ENCODE measurements at places on chromosomes 11 and 22.

GRCh38 chr22:49515475-49515874 lies 312.2 kb downstream of the BRD1 start:
- H3K4me3 ChIP-seq = no peak overlapping the region
- no peak overlapping the region for H3K27ac ChIP-seq
- no peaks in the 10 kb centered on the region for H3K27me3 ChIP-seq
- no peaks in the 10 kb centered on the region for H3K36me3 ChIP-seq

- no peak for DNase-seq
- no peak overlapping the region for H3K27ac ChIP-seq
- H3K27me3 ChIP-seq = no peaks in the 10 kb centered on the region
- H3K4me3 ChIP-seq = no peak overlapping the region
- peaks cover 66% of the 10 kb centered on the region for H3K4me1 ChIP-seq
Measured at GRCh38 chr11:73386546-73386945, 10.3 kb downstream of the RELT start.

DNA sequence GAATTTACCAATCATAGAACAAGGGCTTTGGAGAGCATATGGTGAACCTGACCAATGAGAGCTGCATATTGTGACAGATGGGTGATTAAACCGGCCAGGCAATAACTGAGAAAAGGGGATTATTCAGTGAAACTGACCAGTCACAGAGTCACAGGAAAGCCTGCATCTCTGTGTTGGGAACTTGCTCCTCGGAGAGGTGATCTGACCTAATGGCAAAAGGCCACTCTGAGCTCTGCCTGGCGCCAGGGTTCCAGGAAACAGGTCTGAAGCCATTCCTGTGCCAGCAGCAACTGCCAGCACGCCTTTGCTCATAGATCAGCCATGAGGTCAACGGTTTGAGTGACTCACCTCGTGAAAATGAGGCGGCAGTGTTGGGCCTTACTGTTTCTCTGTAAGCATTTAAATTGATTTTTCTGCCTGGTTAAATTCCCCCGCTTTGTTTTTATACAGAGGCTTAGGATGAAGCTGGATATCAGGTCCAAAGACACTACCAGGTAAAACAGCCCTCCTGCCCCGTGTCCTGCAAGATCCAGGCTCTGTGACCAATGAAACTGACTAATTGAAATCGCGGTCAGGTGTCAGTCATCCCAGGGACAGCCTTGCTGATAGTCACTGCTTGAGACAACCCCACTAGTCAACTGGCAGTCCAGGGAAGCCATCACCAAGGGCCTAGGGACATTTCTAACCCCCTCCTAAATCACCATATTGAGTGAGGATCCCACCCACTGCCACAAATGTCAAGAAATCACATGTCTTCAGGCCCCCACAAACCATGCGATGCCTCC lies 35.8 kb upstream of the MYOD1 start:
- H3K27ac ChIP-seq = no peak overlapping the region
- H3K4me3 ChIP-seq = no peak overlapping the region
- H3K4me1 ChIP-seq = no peaks in the 10 kb centered on the region

- no peak overlapping the region for H3K27ac ChIP-seq
- no peak overlapping the region for H3K4me3 ChIP-seq
- no peaks in the 10 kb centered on the region for H3K27me3 ChIP-seq
- no peaks in the 10 kb centered on the region for H3K4me1 ChIP-seq
Measured at GRCh38 chr11:24819006-24819405, 322.2 kb downstream of the LUZP2 start.

GRCh38 chr11:118152552-118153471 lies at the start of gene SCN4B:
TSS of gene SCN4B (minus strand) at chr11:118152823. CDS start at chr11:118152673, 150 bp downstream.
- no peak for DNase-seq
- H3K4me3 ChIP-seq = peak within 1 kb of the TSS; percentile 63
- peak within 1 kb of the TSS; percentile 7 for H3K27ac ChIP-seq

DNA sequence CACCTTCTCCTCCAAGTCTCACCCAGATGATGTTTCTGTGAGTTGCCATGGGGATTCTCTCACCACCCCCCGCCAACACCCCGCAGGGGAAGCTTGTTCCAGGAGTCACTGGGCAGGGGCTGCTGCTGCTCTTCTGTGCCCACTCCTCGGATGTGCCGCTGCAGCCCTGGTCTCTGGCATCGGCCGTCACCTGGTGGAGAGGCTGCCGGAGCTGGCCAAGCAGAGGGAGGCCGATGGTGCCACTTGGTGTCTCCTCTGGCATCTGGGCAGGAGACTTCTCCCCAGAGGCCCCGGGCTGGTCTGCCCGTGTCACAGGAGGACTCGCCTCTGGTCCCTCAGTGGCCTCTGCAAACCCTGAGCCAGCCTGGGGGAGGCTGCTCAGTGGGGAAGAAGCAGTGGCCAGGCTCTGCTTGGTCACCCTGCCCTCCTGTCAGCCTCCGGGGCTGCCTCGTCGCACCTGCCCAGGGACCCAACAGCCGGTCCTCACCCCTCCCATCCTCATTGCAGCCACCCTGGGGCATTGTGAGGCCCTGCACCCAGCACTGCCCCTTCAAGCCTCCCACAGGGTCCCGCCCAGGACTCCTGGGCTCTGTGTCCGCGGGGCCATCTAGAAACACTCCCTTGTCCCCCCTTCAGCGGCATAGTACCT lies 424 bp upstream of the ADORA2A start:
- H3K27ac ChIP-seq = no peak overlapping the region
- no peaks in the 10 kb centered on the region for H3K36me3 ChIP-seq
- H3K4me3 ChIP-seq = no peak overlapping the region
- DNase-seq = no peak

DNA sequence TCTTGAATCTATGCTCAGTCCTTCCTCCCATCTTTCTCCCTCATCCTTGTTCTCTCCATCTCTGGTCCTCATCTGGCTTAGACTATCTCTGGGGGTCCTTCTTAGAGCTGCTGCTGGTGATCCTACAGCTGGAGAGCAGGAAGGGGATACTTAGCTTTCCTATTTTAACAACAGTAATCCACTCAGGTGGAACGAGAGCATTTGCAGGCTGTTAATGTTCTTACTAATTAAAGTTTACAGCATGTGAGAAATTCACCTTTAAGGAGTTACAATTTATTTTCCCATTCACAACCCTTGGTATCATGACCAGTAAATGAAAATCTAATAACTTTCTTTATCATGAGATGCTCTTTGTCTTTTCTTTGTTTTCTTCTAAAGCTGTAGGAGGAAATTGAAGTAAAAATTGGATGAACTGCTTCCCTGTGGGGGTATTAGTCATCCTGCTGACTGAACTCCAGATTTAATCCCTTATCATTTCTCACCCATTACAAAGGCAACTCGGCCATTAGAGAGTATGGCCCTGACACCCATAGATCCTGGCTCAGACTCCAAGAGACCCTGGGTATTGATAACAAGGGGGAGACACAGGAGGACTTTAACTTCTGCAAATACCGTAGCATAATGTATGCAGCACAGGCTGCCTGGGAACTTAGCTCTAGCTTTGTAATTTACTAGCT lies 37.6 kb upstream of the MTNR1B start:
- no peaks in the 10 kb centered on the region for H3K4me1 ChIP-seq
- no peaks in the 10 kb centered on the region for H3K36me3 ChIP-seq
- H3K4me3 ChIP-seq = no peak overlapping the region
- H3K27ac ChIP-seq = no peak overlapping the region
- H3K27me3 ChIP-seq = no peaks in the 10 kb centered on the region

DNA sequence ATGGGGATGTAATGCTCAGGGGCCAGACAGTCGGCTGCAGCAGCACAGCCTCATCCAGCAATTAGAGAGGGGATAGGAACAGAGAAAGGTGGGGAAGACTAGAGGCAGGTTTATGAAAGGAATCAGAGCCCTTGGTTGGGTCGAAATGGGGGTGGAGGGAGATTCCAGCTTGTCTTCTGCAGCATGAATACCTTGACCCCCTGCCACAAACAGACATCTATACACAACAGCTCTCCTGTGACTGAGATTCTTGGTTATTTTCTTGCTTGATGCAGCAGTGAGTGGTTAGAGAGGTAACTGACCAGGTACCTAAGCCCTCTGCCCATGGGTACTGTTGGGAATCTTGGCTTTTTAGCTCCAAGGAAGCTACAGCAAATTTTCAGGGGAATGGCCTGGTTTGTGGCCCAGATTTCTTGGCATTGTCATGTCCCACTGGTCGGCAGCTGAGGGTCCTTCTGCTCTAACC lies at the start of gene TRIM49D1:
Gene TRIM49D1, minus strand, starts transcription at position 51 of the 466 bp plus-strand sequence. CDS start 4,535 bp downstream, outside the sequence.
- DNase-seq = no peak
- H3K4me3 ChIP-seq = no peak within 1 kb of the TSS
- no peaks in the 10 kb centered on the region for H3K4me1 ChIP-seq

DNA sequence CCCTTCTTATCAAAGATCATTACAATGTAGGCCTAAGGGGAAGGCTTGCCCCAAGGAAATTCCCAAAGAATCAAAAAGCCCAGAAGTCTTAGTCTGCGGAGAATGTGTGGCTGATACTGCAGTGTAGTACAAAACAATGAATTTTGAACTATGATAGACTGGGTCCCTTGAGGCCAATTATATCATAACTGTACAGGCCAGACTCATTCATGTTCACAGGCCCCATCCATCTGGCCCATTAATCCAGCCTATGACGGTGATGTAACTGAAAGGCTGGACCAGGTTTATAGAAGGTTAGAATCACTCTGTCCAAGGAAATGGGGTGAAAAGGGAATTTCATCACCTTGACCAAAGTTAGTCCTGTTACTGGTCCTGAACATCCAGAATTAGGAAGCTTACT lies 35.2 kb downstream of the IGLL1 start:
- peaks cover 9% of the 10 kb centered on the region for H3K4me1 ChIP-seq
- no peaks in the 10 kb centered on the region for H3K27me3 ChIP-seq
- DNase-seq = no peak
- H3K27ac ChIP-seq = no peak overlapping the region
- no peaks in the 10 kb centered on the region for H3K36me3 ChIP-seq

DNA sequence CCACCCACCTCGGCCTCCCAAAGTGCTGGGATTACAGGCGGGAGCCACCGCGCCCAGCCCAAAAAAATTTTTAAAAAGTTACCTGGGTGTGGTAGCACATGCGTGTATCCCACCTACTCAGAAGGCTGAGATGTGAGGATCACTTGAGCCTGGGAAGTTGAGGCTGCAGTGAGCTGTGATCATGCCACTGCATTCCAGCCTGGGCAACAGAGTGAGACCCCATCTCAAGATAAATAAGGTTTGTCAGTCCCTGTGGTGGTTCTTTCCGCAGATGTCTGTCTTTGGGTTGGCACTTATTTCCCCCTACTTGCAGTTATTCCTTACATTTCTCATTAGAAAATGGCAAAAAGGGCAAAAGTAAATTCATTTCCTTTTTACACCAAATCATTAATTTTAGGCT lies 8.0 kb downstream of the MARK2 start:
- no peak for DNase-seq
- peak overlapping the region; percentile 36 for H3K27ac ChIP-seq
- peaks cover 77% of the 10 kb centered on the region for H3K4me1 ChIP-seq
- no peaks in the 10 kb centered on the region for H3K36me3 ChIP-seq
- no peaks in the 10 kb centered on the region for H3K27me3 ChIP-seq

- peaks cover 4% of the 10 kb centered on the region for H3K4me1 ChIP-seq
- no peaks in the 10 kb centered on the region for H3K27me3 ChIP-seq
- no peaks in the 10 kb centered on the region for H3K36me3 ChIP-seq
- H3K4me3 ChIP-seq = no peak overlapping the region
- no peak for DNase-seq
Measured at GRCh38 chr22:32735526-32735925, 66.0 kb upstream of the TIMP3 start.
